NCI-H187 (cell line): ENCODE measurements at places on chromosomes 2 and 18.

GRCh38 chr2:195672674-195673073 is 15.6 kb downstream of the SLC39A10 start:
- DNase-seq = no peak

GRCh38 chr2:72157871-72158771 is 10.5 kb upstream of the CYP26B1 start:
- no peak for DNase-seq

DNA sequence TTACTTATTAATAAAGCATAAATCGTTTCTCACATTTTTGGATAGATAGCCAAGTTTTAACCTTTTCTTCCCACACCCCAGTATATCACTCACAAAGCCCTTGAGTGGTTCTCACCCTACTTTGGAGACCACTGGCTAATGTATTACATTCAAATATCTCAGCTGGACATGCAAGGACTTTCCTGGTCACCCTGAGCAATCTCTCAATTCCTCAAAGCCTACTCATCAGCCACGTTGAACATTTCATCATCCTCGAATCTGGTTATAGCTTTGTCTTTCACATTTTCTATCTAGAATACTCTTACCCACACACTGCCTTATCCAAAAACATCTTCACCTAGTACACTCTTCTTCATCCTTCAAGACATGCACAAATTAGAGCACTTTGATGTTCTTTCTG is 71.1 kb upstream of the MAPRE2 start:
- no peak for DNase-seq

DNA sequence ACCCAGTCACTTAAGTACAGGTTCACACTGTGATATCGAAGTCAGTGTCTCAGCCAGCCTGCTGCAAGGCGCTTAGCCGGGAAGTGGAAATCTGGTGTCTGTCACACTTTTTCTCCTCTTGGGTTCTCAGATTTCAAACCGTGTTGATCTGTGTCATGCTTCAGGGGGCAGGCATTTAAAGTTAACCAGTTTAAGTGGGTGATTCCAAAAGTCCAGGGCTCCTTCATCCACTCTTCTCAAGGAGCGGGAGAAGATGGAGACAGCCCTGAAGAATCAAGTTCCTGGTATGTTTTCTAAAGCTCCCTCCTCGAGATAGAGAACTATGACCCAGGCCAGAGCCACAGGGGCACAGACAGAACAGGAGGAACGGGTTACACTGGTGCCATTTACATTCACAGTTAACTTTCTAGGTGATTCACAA is 331.7 kb downstream of the GBX2 start:
- no peak for DNase-seq

GRCh38 chr2:224024270-224024669 is 14.8 kb downstream of the SERPINE2 start:
- DNase-seq = no peak

DNA sequence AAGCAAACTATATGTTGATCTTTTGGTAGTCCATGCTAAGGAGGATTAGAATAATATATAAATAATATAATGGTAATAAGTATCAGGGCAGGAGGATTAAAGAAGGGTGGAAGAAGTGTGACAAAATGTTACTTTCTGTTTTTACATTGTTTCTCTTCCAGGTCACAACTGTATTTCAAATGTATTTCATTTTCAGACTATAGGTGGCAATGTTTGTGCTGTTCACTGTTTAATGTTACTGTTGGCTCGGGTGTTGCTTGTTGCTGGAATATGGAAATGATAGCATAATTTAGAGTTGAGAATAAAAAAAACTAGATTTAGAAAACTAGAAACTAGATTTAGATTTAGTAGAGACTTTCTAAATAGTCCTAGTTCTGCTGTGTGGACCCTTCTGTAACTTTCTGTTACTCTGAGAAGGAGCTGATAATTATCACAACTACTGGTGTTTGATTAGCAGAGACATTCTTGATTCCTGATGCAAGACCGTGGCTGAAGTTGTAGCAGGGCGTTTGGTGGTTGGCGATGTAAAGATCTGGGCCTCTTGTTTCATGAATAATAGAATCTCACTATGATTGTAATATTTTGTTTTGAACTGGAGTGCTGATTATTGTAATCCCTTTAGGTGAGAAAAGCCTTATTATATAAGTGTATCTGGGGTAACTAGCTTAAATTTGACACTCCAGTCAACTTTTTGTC is 7.9 kb downstream of the NEDD4L start:
- no peak for DNase-seq

GRCh38 chr18:77482190-77483085 is 232.8 kb downstream of the GALR1 start:
- no peak for DNase-seq

GRCh38 chr18:55250768-55251173 is 291.5 kb upstream of the CCDC68 start:
- DNase-seq = no peak

DNA sequence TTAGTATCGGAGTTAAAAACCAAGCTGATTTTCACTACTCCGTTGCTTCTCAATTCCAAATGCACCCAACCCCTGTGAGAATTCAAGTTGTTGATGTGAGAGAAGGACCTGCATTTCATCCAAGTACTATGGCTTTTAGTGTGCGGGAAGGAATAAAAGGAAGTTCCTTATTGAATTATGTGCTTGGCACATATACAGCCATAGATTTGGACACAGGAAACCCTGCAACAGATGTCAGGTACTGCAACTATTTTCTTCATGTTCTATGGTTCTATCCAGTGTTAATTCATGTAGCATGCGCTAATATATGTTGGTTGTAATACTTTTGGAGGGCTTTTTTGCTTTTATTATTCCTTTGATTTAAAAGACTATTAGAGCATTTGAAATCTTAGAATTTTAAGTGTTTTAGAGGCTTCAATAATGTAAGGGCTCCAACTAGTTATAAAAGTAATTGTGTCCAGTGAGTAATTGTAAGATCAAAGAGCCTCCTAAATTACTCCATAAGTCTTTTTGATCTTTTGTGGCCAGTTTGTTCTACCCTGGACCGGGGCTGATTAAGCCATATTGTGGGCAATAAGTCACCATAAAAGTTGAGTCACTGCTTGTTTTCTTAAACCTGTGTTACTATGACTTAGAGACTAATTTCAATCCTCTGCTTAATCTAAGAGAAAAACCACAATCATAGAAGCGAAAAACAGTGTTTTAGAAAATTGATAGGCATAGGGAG is 22.9 kb downstream of the DSG4 start:
- DNase-seq = no peak

- no peak for DNase-seq
Measured at GRCh38 chr2:4553241-4553640, 849.9 kb downstream of the DCDC2C start.

- no peak for DNase-seq
Measured at GRCh38 chr2:170371231-170371998, 193.5 kb downstream of the MYO3B start.

DNA sequence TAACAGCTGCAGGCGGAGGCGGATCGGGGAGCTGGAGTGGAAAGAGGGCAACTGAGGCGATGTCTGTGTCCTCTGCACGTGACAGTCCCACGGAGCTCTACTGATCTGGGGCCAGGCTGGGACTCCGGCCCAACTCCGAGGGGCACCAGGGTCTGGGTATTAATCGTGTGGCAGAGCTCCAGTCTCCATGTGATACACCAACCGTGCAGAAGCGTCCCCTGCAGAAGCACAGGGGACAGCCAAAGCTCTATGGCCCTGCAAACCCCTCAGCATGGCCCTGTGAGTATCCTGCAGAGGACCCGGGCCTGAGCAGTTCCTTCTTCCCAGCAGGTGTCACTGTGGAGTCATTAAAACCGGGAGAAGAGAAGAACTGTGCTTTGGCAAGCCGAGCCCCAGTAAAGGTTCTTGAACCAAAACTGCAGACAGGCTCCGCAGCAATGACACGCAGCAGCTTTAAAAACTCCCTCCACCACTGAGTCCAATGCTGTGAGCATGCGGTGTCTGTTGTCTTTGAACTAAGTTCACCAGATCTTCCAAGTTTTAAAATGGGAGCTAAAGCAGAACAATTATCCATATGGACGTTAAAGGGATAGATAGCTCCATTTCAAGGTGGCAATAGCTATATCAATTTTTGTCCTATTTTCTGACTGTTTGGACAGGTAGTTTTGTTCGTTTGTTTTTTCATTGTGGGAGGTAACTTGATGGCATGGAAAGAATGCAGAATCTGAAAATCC is 79.4 kb downstream of the TMEM182 start:
- no peak for DNase-seq

- DNase-seq = no peak
Measured at GRCh38 chr2:195501746-195502145, 155.3 kb upstream of the SLC39A10 start.

DNA sequence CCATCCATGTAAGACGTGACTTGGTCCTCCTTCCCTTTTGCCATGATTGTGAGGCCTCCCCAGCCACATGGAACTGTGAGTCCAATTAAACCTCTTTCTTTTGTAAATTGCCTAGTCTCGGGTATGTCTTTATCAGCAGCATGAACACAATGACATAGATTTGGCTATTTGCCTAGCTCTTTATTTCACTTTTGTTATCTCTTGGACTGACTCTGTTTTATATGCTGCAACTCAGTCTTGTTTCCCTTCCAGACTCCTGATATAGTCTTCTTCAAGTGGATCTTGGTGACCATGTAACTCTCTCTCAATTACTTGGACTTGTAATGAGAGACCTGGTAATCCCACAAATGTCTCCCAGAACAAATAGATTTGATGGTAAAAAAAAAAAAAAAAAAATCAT is 627.6 kb downstream of the CCDC85A start:
- DNase-seq = no peak

DNA sequence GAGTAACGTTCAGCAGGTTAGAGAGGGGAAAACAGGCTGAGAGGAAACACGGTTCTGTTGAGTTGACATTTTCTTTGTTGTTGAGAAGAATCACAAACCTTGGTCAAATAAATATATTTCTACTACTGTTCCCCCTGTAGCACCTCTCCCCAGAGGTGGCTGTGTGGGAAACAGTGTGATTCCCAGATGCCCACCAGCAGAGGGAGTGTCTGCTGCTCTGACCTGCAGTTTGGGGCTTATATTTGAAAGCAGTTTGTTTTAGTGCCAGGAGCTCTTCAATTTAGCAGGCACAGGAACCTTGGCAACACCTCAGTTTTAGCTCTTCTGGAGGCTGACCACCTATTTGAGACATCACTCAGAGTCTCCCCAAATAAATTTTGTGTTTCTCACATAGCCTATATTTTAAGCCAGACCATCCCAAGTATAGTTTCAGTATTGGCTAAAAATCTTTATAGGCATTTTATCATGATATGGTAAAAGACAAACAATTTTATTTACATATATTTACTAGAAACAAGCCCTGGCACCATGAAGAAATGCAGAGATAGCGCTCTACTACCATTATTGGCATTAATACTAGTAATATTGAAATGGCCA is 75.7 kb downstream of the PIK3C3 start:
- DNase-seq = no peak

GRCh38 chr2:107719836-107720235 is 106.9 kb upstream of the RGPD4 start:
- no peak for DNase-seq

DNA sequence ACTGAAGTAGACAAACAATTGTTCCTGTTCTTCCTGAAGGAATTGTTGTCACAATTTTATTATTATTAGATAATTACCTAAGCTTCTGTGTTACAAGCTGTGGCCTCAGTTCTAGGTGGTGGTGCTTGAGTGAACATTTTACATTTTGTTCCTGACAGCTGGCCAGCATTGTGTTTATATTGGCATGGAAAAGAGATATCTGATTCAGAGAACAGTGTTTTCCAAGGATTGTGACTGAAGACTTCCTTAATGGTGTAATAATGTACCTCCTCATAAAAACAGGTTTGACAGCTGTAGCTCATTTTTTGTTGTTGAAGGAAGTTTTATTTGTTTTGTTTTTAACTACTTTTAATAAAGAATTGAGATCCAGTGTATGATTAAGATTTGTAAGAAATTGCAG is 95.2 kb downstream of the EPB41L5 start:
- DNase-seq = no peak

DNA sequence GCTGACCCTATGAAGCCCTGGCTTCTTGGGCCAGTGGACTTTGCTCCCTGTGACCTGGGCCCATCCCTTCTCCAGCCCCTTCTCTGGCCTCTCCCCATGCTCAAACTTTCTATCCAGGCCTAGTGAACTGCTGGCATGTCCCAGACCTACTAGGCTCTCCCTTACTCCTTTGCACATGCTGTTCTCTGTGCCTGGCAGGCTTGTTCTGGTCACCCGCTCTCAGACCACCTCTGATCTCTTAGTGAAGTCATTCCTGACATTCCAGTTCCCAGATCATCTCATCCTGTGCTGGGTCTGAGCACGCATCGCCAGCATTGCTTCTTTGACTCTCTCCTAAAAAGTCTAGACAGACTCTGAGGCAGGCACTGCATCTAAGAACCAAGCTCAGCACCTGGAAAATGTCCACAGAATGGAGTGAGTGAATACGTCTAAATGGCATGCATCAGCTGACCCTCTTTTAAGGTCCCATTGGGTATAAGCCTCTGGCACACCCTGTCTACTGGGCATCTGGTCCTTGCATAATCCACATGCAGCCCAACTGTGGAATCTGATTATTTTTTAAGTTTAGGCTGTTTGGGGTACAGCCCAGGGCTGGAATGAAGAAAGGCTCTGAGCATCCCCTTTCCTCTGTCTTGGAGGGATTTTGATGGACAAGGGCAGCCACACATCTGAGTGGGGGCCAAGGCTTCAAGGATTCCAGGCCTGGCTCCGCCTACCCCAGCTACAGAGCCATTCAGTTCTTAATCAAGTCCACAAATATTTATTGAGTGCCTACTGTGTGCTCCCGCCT is 130.6 kb upstream of the HAAO start:
- no peak for DNase-seq

DNA sequence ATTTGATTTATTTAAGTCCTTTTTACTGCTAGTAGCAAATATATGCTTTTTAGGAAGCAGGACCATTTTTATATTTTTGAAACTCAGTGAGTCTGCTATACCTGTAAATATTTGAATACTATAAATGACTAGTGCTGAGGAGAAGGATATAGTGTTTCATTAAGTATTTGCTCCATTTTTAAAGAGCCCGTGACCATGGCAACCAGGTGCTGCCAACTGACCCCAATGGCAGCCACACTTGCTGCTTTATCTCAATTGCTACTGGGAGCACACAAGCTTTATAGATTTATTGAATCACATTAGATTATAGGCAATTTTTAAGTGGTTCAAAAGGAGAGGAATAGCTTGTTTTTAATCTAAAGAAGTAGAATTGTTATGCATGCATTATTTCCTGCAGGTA is 142.0 kb downstream of the SCG2 start:
- DNase-seq = no peak

DNA sequence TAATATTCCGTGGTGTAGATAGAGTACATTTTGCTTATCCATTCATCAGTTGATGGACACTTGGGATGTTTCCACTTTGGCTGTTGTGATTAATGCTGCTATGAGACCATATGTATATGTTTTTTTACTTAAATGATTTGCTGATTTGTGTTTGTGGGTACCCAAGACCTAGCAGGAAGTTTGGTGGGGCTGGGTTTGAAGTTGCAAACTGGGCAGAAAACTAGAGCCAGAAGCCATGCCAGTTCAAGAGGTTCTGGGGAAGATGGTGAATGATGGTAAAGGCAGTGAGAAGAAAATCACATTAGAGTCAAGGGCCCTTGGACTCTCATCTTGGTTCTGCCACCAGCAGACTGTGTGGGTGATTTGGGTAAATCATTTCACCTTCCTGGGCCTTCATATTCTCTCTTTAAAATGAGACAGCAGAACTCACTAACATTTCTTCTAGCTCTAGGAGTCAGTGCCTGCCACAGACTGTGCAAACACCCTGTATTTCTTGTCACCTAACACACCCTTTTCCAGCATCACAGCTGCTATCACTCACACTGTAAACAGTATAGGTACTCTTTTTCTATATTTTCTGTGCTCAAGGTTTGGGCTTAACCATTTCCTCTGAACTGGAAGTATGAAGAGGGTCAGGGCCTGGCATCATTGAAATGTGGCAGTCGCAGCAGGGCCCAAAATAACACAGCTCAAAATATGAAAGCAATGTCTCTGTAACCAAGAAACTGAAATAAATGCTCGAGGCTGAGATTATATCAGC is 8.4 kb upstream of the CTLA4 start:
- no peak for DNase-seq
